Adrenal gland (tissue), 19 donors: ENCODE measurements at places on chromosomes 5 and 9. TPM values are rescaled to one million over a fixed set of nuclear protein-coding genes. Genes with fewer than 3 reads are reported as not detected.

Gene C5orf58
- 0.80 TPM for polyA plus RNA-seq

Gene PCDHA4
- polyA plus RNA-seq, result 0.10 TPM

Gene CD74
- polyA plus RNA-seq, result 719 TPM

Gene GRXCR2
- polyA plus RNA-seq, result not detected

Gene LCP2
- 9.3 TPM for polyA plus RNA-seq

Gene DEPDC1B
- polyA plus RNA-seq, result 0.44 TPM

Gene TMC1
- polyA plus RNA-seq, result not detected

Gene SPINK7
- polyA plus RNA-seq, result not detected

Gene CTSV
- 0.20 TPM for polyA plus RNA-seq

Gene RALGPS1
- 4.4 TPM for polyA plus RNA-seq

Gene KLHL9
- 20.3 TPM for polyA plus RNA-seq

Gene RBM22
- 41.3 TPM for polyA plus RNA-seq

Gene OTULINL
- polyA plus RNA-seq, result 2.6 TPM

Gene PCDHB8
- polyA plus RNA-seq, result 1.3 TPM

Gene IFNE
- polyA plus RNA-seq, result not detected

Gene HAPLN1
- polyA plus RNA-seq, result not detected

Gene GLRA1
- 1.3 TPM for polyA plus RNA-seq

Gene CATSPER3
- polyA plus RNA-seq, result 0.71 TPM

Gene TMEM174
- not detected for polyA plus RNA-seq

Gene IL9
- polyA plus RNA-seq, result not detected

Gene UBAC1
- 60.5 TPM for polyA plus RNA-seq

Gene CARTPT
- 241 TPM for polyA plus RNA-seq

Gene FOXD1
- polyA plus RNA-seq, result 1.9 TPM

Gene PCDHGB5
- polyA plus RNA-seq, result 4.5 TPM

Gene PCDHGB1
- 2.2 TPM for polyA plus RNA-seq

Gene IL3
- not detected for polyA plus RNA-seq

Gene PCDH1
- 6.1 TPM for polyA plus RNA-seq

Gene BRD9
- polyA plus RNA-seq, result 35.5 TPM

Gene C8G
- 1.1 TPM for polyA plus RNA-seq

Gene SLC25A2
- polyA plus RNA-seq, result 0.07 TPM

Gene KIF3A
- 11.7 TPM for polyA plus RNA-seq

Gene DRD1
- 0.16 TPM for polyA plus RNA-seq

Gene RBM27
- 5.7 TPM for polyA plus RNA-seq

Gene KIF12
- not detected for polyA plus RNA-seq

Gene IZUMO3
- not detected for polyA plus RNA-seq

Gene SPATA6L
- polyA plus RNA-seq, result 0.95 TPM

Gene RNF180
- polyA plus RNA-seq, result 6.8 TPM

Gene PCDHGA5
- 0.80 TPM for polyA plus RNA-seq

Gene GABRA1
- 0.30 TPM for polyA plus RNA-seq

Gene LCNL1
- 0.26 TPM for polyA plus RNA-seq

Gene FSTL4
- polyA plus RNA-seq, result 3.3 TPM

Gene TLX3
- not detected for polyA plus RNA-seq

Gene C9orf72
- polyA plus RNA-seq, result 22.7 TPM

Gene SYK
- polyA plus RNA-seq, result 3.0 TPM

Gene NR6A1
- polyA plus RNA-seq, result 1.4 TPM

Gene LCN9
- polyA plus RNA-seq, result not detected

Gene PCDHA6
- 0.32 TPM for polyA plus RNA-seq

Gene FAM78A
- 6.8 TPM for polyA plus RNA-seq

Gene ST6GALNAC4
- 5.3 TPM for polyA plus RNA-seq

Gene CCL28
- 1.1 TPM for polyA plus RNA-seq

Gene ZNF366
- 0.24 TPM for polyA plus RNA-seq

Gene CD14
- 101 TPM for polyA plus RNA-seq

Gene MARCOL
- polyA plus RNA-seq, result not detected

Gene NOTCH1
- 0.81 TPM for polyA plus RNA-seq

Gene CDKN2B
- 4.3 TPM for polyA plus RNA-seq

Gene ADGRD2
- polyA plus RNA-seq, result 0.53 TPM
